Fibroblast of villous mesenchyme (primary cell): ENCODE measurements at places on chromosomes 7 and 10. TPM values are rescaled to one million over a fixed set of nuclear protein-coding genes. Genes with fewer than 3 reads are reported as not detected.

PODXL gene
- 5.8 and 17.3 TPM in 2 replicates for total RNA-seq

ABCA13 gene
- under 0.01 TPM in 1 of 2 replicates, not detected in the other for total RNA-seq

HOXA2 gene
- 0.64 and 0.86 TPM in 2 replicates for total RNA-seq

PRKCQ gene
- under 0.01 TPM in 2 replicates for total RNA-seq

SPDYE5 gene
- not detected in 2 replicates for total RNA-seq

KLF14 gene
- under 0.01 TPM in 2 replicates for total RNA-seq

PILRA gene
- total RNA-seq = 0.43 TPM in 1 of 2 replicates, not detected in the other

SPOCK2 gene
- total RNA-seq = under 0.01 TPM in 1 of 2 replicates, not detected in the other

BEND7 gene
- total RNA-seq = under 0.01 and 0.64 TPM in 2 replicates

IFIT1B gene
- under 0.01 TPM in 1 of 2 replicates, not detected in the other for total RNA-seq

TAS2R41 gene
- not detected in 2 replicates for total RNA-seq

CACNB2 gene
- under 0.01 and 1.3 TPM in 2 replicates for total RNA-seq

SFR1 gene
- total RNA-seq = 6.1 and 8.2 TPM in 2 replicates

ECHDC3 gene
- 1.3 and 12.6 TPM in 2 replicates for total RNA-seq
